ENCODE measurements at places on chromosomes 2 and 18.

- DNase-seq = no peak
These were observed 157.6 kb downstream of the ARL6IP6 start for GRCh38 chr2:152875701-152876695.

DNA sequence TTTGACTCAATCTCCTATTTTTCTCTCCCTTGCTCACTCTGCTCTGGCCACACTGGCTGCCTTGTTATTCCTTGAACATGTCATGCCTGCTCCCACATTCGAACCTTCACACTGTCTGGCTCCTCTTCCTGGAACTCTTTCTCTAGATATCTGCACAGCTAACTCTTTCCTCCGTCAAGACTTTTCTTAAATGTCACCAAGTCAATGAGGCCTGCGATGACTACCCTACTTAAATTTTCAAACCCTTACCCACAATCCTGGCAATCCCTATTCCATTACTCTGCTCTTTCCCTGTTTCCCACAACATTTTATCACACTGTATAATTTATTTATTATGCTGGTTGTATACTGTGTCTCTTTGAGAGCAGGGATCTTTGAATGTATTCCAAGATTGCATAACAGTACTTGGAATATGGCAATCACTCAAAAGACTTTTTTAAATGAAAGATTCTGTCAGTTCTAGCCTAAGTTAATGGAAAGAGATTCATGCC is 206.2 kb downstream of the SRBD1 start:
- peak; percentile 72 for DNase-seq

DNA sequence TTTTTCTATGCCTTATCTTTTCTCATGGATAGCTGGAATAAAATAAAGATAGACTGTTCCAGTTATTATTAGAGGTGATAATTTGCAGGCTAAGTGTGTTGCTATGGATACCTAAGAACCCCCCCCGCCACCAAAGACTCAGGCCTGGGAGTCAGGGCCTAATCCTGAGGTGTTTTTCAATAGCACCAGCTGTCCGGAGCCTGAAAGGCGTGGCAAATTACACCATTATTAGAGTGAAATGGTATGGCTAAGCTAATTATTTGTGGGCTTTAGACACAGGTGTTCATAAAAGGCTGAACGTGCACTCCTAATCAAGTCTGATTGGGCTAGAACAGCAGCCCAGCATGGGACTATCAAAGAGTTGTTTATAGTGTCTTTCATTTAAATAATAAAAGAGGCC is 293.2 kb upstream of the DCC start:
- no peak for DNase-seq

DNA sequence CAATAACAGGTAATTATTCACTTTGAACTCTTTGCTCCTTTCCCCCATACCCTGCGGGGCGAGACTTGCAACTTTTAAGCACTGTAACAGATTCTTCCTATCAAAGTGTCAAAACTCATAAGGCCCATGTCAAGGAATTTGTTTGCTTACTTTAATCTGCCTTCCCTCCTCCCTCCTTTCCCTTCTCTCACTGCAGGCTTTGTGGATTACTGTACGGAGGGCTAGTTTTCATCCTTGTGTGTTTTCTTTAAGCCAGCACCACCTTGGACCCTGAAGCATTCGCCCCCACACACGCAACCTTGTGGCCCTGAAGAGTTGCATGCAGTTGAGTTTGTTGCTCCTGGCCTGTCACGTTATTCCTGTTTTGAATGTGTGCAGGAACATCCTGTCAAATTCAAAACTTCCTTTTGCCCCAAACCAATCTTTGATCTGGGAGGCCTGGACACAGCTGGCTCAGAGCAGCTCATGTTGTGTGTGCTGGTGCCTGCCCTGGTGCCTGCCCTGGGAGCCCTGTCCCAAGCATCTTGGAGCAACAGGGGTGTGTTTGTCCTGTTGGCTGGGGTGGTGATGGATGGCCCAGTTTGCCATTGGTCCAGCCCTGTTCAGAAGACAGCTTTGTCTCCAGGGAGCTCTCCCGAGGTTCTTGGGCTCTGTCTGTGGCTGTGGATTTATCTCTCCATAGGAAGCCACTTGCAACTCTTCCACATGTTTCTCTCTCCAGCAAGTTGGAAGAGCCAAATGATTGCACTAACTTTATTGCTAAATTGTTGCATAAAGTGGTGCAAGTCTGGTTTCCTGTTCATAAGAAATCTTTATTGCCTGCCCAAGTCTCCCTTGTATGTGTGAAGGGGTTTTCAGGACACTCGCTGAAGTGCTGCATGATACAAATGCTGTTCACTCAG is 199.6 kb downstream of the VAPA start:
- DNase-seq = no peak

DNA sequence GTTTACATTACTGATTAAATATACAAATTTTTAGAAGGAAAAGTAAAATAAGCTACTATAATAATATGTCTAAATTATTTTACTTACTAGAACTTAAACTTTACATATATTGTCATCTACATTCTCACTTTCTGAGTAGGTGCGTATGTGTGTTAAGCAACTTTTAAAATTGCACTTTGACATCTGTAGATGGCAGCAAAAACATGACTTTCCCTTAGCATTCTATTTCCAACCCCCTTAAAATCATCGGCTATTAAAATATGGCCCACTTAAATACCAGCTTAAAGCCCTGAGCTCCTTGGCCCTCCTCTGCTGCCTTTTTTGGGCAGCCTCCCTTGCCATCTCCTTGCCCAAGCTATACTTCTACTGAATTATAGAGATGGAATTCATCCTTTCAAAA is 78.0 kb downstream of the UPP2 start:
- DNase-seq = no peak

Data from fibroblast of skin of right quadriceps (primary cell).